ENCODE measurements at places on chromosomes 3 and 15. TPM values are rescaled to one million over a fixed set of nuclear protein-coding genes. Genes with fewer than 3 reads are reported as not detected.

The EFCAB12 gene
- 1.0 TPM for total RNA-seq

The INKA1 gene
- total RNA-seq, result 2.8 TPM

The SCAANT1 gene
- total RNA-seq, result not detected

The GRIP2 gene
- total RNA-seq, result 1.3 TPM

The SH3BP5 gene
- total RNA-seq, result 15.7 TPM

The SKOR1 gene
- not detected for total RNA-seq
